Thoracic aorta (tissue), 2 donors: ENCODE measurements at places on chromosomes 3 and 15. TPM values are rescaled to one million over a fixed set of nuclear protein-coding genes. Genes with fewer than 3 reads are reported as not detected.

CISH gene
- 13.3 TPM for total RNA-seq

ARL14 gene
- total RNA-seq: 0.85 TPM

SLC51A gene
- not detected for total RNA-seq

RNU6-1 gene
- total RNA-seq: not detected

LNP1 gene
- total RNA-seq: 3.0 TPM

FAM174B gene
- 10.0 TPM for total RNA-seq

SERF2 gene
- 532 TPM for total RNA-seq

THRB gene
- 65.6 TPM for total RNA-seq
